ENCODE measurements at places on chromosomes 11 and 22.

DNA sequence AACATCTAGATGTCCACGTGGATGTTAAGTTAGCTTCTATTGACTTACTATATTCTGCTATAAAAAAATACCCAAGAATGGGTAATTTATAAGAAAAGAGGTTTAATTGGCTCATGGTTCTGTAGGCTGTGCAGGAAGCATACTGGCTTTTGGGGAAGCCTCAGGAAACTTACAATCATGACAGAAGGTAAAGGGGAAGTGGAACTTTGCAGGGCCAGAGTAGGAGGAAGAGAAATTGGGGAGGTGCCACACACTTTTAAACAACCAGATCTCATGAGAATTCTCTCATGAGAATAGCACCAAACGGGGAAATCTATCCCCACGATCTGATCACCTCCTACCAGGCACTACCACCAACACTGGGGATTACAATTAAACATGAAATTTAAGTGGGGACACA is 689.3 kb downstream of the METTL15 start:
- no peak for DNase-seq

GRCh38 chr11:134040386-134041302 is 28.2 kb upstream of the JAM3 start:
- DNase-seq: no peak

DNA sequence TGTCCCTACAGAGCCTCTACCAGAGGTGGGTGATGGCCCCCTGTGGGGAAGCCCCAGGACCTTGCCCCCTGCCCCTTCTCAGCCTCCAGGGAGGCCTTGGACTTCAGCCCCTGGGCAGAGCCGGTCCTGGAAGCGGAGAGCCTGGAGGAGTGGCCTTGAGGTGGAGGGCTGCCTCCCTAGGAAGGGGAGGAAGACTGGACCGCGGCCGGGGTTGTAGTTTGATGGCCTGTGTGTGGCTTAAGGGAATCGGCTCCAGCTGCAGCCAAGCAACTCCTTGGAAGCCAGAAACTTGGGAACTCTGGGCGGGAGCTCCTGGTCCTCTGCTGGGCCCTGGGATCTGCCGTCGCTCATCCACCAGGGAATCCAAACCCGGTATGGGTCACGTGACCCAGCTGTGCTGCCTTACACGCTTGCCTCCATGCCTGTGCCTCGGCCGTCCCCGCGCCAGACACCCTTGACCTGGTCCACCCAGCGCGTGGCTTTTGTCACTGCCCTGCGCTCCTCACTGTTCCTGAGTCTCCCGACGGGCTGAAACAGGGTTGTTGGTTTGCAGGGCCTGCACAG is 23.5 kb upstream of the ARHGAP8 start:
- DNase-seq: no peak

GRCh38 chr22:19223110-19223509 is 44.6 kb upstream of the SLC25A1 start:
- DNase-seq: no peak

GRCh38 chr11:16759857-16760508 is 21.5 kb downstream of the C11orf58 start:
- no peak for DNase-seq

DNA sequence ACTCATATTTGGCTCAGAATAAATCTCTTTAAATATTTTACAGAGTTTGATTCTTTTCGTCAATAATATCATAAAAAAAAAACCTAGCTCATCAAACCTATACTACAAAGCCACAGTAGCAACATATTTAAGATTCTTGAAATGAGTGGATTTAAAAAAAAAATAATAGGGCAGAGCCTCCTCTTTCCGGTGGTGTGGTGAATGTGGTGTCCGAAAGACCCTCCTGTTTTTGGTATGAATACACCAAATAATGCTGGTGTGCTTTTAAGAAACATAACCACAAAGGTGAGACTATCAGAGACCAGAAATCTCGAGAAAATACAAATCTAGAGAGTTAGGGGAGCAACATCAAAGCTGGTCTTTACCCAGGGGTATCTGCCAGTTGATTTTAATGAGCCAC is 342.6 kb downstream of the TBC1D22A start:
- no peak for DNase-seq

DNA sequence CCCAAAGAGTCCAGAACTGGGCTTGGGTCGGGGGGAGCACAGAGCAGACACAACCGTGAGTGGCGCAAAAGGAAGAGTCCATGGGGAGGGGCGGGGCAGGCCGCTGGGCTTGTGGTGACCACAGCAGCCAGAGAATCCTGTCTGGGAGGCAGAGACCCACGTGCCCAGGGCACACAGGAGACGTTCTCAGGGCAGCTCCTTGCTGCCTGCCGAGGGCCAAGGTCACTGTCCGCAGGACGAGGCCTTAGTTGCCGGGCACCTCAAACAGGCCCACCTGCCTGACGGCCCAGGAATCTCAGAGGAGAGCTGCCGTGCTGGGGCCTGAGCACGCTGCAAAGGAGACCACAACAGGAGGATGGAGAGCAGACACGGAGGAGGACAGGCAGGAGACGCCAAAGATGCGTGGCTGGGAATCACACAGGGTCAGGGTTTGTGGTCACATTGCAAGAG is 87.8 kb downstream of the MYEOV start:
- DNase-seq: no peak

DNA sequence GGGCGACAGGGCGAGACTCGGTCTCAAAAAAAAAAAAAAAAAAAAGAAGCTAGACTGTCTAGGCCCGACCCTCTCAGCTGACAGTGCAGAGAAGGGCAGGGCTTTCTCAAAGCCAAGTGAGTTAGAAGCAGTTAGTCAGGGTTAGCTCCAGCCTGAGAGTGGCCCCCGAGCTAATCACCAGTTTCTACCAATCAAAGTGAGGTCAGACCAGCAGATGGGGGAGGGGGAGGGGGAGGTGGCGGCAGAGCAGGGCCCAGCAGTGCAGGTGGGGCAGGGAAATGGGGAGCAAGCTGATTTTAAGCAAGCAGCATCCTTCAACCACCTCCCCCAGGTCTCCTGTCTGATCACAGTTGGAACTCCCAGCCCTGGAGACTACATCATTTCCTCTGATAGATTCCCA is 55.3 kb upstream of the PRR5 start:
- DNase-seq: no peak

GRCh38 chr11:26078231-26078821 is 253.6 kb upstream of the ANO3 start:
- DNase-seq: no peak

DNA sequence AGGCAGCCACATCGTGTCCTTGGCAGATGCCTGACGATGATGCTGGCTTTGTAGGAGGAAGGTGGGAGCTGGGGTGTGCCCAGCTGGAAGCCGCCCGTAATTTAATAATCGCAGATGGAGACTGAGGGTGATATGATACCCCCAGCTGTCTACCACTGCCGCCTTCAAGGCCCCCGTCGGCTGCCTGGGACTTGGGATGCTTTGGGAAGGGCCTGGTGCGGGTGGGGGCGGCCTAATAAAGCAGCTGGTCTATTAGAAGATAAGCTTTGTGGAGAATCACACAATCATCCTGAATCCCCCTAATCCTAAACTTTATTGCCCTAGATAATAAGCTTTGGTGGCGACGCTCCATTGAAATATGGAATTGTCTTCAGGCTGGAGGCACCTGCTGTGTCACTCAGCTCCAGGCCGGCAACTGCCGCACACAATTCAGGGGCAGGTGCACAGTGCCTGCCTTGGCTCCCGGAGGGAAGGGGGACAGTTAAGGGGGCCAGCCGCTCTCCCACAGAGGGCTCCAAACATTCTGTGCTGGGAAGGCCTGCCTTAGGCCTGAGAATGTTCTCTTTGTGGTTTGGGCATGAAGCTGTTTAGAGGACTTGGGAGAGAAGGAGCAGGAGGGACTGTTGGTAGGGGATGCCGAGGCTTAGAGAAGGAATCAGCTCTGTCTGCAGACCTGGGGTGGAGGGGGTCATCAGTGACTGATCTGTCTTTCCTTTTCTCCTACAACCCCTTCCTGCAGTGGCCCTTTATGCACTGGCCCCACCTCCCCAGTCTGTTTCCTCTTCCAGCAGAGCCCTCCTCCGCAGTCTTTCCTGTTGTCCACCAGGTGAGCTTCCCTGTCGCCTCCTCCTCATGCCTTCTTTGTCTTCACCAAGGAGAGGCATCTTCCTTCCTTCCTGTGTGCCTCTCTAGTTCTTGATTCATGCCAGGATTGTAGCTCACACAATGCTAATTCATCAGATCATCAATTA is 65.3 kb downstream of the ARL14EP start:
- DNase-seq: no peak

DNA sequence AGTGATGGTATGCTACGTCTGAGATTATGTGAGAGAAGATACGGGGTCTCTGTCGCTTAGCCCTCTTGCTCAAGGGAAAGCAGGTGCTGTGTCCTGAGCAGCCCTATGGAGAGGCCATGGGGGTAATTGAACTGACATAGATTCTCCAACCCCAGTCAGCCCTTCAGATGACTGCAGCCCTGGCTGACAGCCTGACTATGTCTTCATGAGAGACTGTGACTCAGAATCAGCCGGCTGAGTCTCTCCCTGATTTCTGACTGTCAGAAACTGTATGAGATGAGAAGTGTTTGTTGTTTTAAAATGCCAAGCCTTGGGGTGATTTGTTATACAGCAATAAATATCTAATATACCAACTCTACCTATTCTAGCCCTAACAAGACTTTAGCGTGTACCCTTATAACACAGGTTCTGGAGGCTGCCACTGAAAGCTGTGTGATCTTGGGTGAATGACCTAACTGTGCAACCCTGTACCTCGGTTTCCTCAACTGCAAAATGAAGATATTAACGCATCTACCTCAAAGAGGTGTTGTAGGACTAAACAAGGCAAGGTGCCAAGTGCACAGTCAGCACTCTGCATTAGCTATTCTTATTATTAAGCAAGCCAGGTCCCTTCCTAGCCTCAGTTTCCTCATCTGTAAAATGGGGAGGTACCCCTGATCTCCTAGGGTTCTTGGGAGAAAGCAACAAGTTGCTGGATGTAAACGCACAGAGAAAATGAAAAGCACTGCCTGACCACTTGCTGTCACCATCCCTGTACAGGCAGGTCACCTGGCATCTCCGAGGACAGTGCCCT is 24.9 kb downstream of the SLC43A1 start:
- no peak for DNase-seq

DNA sequence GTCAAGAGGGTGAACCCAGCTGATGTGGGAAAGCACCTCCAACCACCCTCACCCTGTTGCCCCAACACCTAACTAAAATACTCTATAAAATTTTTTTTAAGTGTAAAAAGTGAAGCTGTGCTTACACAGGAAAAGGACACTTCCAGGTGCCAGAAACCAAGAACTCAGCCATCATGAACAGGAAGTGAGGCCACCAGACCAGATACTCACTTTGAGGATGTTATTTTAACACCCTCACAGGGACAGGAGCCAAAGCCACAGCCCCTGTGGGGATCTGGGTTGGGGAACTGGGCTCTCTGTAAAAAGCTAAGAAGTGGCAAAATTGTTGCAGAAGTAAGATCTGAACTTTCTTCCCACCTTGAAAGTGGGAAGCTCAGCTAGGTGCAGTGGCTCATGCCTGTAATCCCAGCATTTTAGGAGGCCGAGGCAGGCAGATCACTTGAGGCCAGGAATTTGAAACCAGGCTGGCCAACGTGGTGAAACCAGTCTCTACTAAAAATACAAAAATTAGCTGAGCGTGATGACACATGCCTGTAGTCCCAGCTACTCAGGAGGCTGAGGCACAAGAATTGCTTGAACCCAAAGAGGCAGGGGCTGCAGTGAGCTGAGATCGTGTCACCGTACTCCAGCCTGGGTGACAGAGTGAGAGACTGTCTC is 3.8 kb downstream of the RSPH14 start:
- peak; percentile 64 for DNase-seq

GRCh38 chr11:121144723-121145122 is 43.7 kb downstream of the TECTA start:
- DNase-seq: no peak

DNA sequence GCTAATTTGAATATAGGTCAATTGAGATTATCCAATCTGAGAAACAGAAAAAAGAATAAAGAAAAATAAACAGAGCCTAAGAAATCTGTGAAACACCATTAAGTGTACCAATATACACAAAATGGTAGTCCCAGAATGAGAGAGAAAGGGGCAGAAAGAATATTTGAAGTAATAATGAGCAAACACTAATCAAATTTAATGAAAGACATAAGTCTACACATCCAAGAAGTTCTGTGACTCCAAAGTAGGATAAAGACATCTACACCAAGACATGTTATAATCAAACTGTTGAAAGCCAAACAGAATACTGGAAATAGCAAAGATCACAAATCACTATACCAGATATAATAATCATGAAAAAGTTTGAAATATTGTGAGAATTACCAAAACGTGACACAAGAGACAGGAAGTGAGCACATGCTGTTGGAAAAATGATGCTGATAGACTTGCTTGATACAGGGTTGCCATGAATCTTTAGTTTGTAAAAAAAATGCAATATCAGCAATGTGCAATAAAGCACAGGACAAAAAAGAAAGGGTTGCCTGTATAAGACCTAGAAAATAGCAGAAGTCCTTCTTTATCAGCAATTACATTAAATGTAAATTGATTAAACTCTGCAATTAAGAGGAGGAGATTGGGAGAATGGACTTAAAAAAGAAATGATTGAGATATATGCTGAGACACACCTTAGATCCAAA is 75.8 kb downstream of the RNF169 start:
- no peak for DNase-seq

- DNase-seq: no peak
Measured at GRCh38 chr22:19643448-19644313, 70.6 kb upstream of the SEPTIN5 start.

- no peak for DNase-seq
Measured at GRCh38 chr11:119599864-119600541, 129.0 kb downstream of the NECTIN1 start.

GRCh38 chr22:49512487-49513165 is 315.0 kb downstream of the BRD1 start:
- no peak for DNase-seq

DNA sequence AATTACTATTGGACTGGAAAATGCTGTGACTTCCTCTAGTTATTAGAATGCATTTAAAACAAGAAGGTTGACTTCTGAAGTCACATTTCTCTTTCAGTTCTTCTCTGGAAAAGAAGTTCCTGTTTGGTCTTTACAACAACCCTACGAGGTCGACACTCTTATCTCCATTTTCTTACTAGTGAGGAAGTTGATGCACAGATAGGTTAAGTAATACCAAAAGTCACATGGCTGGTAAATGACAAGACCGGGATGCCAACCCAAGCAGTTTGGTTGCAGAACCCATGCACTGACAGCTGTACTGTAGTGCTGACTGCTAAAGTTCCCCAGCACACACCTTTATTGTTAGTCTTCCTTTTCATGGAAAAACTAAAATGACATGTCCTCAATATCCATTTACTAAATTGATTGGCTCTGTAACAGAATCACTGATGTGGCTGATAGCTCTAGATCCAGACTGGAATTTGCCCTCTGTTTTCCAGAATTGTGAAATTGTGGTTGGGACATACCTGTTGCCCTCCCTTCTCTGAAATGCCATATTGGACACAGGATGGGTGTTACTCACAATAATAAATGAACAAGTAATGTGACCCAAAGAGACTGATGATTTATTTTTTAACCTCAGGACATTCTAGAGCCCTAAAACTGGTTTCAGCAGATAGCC is 9.4 kb upstream of the TECTA start:
- DNase-seq: no peak

GRCh38 chr22:20191000-20191515 is 40.2 kb upstream of the CCDC188 start:
- DNase-seq: no peak

GRCh38 chr11:22558664-22559063 is 67.0 kb downstream of the FANCF start:
- no peak for DNase-seq

GRCh38 chr11:102118937-102119336 is 8.7 kb downstream of the YAP1 start:
- no peak for DNase-seq

- no peak for DNase-seq
Measured at GRCh38 chr11:57474803-57475115, 14.4 kb downstream of the RTN4RL2 start.

GRCh38 chr22:23583836-23584235 is 3.7 kb upstream of the IGLL1 start:
- no peak for DNase-seq

GRCh38 chr11:14541192-14541947 is 21.2 kb upstream of the PSMA1 start:
- no peak for DNase-seq
